ENCODE measurements at places on chromosomes 16 and 17. TPM values are rescaled to one million over a fixed set of nuclear protein-coding genes. Genes with fewer than 3 reads are reported as not detected.

CLEC18A gene
- total RNA-seq: 2.1 TPM

HASPIN gene
- not detected for total RNA-seq

LGALS9 gene
- 73.5 TPM for total RNA-seq

OMG gene
- total RNA-seq: not detected

MYH8 gene
- total RNA-seq: not detected

IL34 gene
- total RNA-seq: 89.4 TPM

GPR179 gene
- total RNA-seq: 0.21 TPM

METTL2A gene
- total RNA-seq: 11.0 TPM

CHST6 gene
- 3.9 TPM for total RNA-seq

ADAM11 gene
- total RNA-seq: 0.42 TPM

CCDC78 gene
- total RNA-seq: 7.5 TPM

CACNG5 gene
- total RNA-seq: not detected

GUCY2D gene
- not detected for total RNA-seq

IRF8 gene
- total RNA-seq: 22.0 TPM

Measured in tibial nerve (tissue), 4 donors.